Effector memory CD4-positive, alpha-beta T cell (primary cell): ENCODE measurements at places on chromosomes 1 and 21.

DNA sequence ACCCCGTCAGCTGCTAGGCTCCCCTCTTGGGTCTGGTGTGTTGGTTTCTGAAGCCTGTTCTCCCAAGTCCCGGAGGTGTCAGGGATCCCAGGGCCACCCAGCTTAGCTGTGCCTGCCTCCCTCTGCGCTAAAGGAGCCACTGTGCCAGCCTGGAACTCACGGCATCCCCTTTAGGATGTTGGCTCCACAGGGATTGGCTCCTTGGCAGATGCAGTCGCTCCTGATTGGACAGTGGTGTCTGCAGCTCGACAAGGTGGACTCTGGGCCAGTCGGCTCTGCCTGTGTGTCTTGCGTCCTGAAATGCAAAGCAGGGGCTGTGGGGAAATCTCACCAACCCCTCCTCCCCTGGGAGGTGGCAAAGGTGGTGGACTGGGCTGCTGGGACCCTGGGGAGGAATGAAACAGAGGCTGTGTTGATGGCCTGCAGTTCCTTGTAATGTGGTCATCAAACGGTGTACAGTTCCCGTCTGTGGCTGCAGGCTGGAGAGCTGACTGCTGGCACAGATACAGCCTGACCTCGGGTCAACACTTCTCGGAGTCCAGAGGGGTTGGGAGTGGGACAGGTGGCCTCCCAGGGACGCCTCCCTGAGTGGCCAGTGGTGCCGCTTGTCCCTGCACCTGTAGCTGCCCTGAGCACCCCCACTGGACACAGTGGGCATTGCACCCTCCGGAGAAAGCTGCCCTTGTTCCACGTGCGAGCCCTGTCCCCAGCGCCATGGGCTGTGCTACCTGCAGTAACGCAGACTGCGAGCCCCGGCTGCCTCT, 11.5 kb upstream of the KCNAB2 start:
- DNase-seq, result no peak

DNA sequence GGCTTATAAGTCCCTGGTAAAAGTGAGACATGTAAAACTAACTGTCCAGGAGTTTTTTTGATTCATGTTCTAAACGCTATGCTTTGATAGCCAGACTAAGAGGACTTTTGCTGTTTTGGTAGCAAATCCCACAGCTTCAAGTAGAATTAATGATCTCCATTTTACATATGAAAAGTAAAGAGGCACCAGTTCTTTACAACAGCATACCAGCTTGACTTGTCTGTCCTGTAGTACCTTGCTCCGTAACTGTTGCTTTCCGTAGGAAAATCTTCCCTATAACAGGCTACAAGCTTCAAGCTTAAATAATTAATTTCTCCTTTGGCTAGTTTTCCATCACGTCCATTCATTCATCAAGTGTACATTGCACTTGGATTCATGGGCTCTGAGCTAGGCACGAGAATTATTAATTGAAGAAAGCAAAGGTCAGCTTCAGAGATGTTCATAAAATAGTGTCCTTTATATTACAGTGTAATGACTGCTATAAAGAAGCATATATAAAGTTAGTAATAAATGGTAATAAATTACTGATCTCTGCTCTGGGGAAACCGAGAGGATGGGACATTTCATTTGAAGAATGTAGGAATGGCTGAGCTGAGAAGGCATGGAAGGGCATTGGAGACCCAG, 29.2 kb downstream of the B3GALT5 start:
- no peak for DNase-seq

DNA sequence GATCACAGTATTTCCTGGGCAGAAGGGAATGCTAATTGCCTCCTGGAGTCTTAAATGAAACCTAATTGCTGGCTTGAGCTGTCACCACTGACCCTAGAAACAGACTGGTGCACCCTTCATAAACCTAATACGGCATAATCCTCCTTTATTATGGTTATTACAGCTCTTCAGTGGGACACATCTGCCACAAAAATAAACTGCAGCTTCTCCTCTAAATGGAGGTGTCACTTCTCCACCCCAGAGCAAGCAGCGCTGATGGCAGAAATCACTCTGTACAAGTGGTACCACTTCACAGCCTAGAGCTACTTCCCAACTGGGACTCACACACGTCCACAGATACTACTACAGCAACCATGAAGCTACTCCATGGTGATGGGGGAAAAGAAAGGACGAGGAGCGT, 11.1 kb downstream of the PTPN14 start:
- no peak for DNase-seq

- DNase-seq, result no peak
These were observed 35.9 kb downstream of the FHAD1 start for GRCh38 chr1:15282810-15283474.

- no peak for DNase-seq
These were observed 79.0 kb downstream of the GALNT2 start for GRCh38 chr1:230145953-230146476.

DNA sequence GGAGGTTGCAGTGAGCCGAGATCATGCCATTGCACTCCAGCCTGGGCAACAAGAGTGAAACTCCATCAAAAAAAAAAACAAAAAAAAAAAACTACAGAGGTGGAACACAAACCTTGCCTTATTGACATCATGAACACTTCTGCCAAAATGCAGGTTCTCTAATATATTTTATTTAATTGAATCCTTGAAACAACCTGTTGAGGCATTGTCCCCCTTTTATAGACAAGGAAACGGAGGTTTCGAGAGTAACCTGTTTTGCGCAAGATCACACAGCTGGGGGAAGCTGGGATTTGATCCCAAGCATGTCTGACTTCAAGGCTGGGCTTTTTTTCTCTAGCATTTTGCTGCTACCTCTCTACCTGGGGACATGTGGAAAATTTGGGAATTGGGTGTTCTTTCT, 2.8 kb downstream of the SZRD1 start:
- DNase-seq, result no peak

DNA sequence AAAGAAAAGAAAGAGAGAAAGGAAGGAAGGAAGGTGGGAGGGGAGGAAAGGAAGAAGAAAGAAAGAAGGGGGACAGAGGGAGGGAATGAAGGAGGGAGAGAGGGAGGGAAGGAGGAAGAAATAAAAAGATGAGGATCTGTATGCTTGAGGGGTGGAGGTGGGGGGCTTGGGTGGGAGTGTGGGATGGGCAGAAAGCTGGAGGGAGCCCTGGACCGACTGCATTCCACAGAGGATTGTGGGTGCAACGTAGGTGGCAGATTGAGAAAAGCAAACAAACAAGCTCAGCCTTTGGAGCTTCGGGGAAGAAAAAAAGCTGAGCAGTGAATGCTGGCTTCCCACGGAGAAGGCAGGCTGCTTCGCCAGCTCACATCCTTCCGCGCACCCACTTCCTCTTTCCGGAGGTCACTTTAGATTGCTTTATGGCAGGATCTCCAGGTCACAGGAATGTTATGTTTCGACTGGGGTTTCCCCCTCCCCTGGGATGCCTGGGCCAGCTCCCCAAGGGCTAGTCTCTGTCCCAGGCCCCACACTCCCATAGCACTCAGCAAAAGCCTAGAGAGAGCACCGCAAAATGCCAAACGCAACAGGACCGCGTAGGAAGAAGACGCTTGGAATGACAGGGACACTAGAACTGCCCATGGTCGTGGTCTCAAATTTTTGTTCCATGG, 20.7 kb upstream of the LGALS8 start:
- DNase-seq, result no peak

- no peak for DNase-seq
These were observed 8.7 kb upstream of the TTF2 start for GRCh38 chr1:117051224-117052064.

GRCh38 chr1:186418503-186418902, 42.4 kb downstream of the PDC start:
- no peak for DNase-seq

DNA sequence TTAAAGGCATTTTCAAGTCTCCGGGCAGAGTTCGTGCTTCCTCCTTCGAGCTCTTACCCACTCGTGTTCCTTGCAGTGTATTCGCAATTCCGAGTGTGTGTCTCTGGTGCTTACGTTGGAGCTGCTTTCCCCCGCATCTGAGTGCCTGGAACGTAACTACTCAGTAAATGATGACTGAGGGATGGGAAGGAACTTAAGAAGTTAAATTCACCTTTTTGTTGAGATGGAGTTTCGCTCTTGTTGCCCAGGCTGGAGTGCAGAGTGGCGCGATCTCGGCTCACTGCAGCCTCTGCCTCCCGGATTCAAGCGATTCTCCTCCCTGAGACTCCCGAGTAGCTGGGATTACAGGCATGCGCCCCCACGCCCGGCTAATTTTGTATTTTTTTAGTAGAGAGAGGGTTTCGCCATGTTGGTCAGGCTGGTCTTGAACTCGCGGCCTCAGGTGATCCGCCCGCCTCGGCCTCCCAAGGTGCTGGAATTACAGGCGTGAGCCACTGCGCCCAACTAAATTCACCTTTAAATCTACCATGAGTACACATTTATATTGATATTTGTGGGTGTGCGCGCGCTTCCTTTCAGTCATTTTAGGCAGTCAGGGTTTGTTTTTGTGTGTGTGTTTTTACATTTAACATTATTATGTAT, 837 bp downstream of the NDUFS5 start:
- no peak for DNase-seq

GRCh38 chr1:212981025-212981495, 30.7 kb downstream of the VASH2 start:
- no peak for DNase-seq

- no peak for DNase-seq
These were observed 288.7 kb downstream of the NUF2 start for GRCh38 chr1:163610486-163610885.

- no peak for DNase-seq
These were observed 167.2 kb downstream of the RUNX1 start for GRCh38 chr21:34881839-34882371.

- DNase-seq, result no peak
These were observed 4.6 kb downstream of the DMRTA2 start for GRCh38 chr1:50418600-50419109.

GRCh38 chr1:183403498-183403897, 14.7 kb downstream of the NMNAT2 start:
- no peak for DNase-seq

- DNase-seq, result no peak
These were observed 108.6 kb downstream of the ZBTB18 start for GRCh38 chr1:244159646-244160045.

GRCh38 chr1:192626366-192627179, 9.4 kb upstream of the RGS13 start:
- no peak for DNase-seq

- DNase-seq, result no peak
These were observed 9.3 kb downstream of the SPRR2G start for GRCh38 chr1:153141377-153141776.

DNA sequence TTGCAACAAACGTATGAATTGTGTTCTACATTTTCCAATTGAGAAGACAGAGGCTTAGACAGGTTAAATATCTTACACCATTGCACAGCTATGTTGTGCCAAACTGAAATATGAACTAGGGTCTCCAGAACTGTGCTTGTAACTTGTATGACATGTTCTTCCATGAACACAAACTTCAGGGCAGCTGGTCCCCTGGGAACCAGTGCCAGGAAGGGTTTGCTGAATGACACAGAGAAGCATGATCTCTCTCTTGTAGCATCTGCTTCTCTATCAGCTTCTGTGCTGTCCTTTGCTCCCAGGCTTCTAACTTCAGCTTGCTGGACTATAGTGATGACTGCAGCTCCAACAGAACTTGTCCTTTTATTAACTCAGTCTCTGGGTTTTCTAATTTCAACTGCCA, 385.5 kb downstream of the SIPA1L2 start:
- DNase-seq, result no peak

DNA sequence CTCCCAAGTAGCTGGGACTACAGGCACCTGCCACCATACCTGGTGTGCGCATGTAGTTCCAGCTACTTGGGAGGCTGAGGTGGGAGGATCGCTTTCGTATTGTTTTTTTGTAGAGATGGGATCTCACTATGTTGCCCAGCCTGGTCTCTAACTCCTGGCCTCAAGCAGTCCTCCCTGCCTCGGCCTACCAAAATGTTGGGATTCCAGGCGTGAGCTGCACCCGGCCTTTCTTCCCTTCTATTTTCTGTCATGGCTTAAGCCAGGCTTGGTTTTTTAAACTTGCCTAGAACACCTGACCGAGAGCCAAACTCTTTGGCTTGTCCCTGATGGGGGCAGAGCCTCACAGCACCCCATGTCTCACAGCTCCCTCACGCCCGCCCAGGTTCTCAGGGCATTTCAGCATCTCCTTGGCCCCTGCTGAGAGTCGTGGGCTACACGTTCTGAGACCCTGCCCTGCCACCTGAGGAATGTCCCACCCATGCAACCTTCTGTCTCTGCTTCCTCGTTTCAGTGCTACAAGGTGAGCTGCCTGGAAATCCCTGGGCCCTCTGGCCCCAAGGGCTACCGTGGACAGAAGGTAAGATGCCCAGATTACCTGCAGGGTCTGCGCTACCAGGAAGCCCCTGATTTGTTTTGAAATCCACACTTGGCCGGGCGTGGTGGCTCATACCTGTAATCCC, 15.7 kb downstream of the COL6A2 start:
- DNase-seq, result no peak

DNA sequence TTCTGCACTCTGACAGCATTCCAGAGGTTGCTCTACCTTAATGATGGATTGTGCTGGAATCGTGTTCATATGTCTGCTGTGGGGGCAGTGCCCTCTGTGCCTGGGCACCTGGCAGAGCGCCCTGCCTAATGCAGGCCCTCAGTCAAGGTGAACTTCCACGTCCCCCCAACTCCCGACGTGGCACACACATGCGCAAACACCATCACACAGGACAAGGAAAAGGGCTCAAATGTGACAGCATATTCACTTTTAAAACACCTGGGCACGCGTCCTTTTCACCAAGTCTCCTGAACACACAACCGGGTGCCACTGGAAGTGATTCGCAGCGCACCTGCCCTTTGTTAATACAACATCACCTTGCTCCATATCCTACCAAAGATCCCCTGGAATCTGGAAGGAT, 11.7 kb downstream of the TPRG1L start:
- no peak for DNase-seq

DNA sequence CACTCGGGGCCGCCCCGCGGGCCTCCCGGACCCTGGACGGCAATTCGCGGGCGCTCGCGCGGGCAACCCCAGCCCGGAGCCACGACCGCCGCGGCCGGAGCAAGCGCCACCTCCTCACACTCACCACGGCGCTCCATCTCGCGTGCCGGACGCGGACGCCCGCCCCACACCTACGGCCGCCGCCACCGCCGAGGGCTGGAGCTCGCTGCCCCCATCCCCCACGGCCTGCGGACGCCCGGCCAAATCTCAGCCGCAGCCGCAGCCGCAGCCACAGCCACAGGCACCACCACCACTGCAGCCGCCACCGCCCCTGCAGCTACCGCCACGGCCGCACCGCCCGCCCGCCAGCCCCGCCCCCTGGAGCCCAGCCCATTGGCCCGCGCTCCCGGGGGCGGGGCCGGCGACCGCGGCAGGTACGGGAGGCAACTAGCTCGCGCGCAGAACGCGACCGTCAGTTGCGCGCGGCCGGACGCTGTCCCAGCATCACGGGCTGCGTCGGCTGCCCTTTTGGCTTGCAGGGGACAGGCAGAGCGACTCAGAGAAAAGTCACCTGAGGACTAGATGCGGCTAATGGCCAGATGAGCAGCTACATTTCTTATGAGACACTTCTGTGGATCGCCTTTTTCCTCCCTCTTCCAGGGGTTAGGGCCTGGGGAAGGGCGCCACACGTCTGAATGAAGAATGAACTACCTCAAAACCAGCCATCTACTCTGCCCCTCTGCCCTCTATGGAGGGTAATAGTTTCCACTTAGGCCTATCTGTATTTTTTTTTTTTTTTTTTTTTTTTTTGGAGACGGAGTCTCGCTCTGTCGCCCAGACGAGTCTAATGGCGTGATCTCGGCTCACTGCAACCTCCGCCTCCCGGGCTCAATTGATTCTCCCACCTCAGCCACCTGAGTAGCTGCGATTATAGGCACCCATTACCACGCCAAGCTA, at the start of gene ARHGAP29:
Gene ARHGAP29 (minus strand): TSS at position 294 of the 936 bp plus-strand sequence. CDS start 5,973 bp downstream, outside the sequence.
- DNase-seq, result no peak

- no peak for DNase-seq
These were observed 156.5 kb downstream of the SLC45A1 start for GRCh38 chr1:8474369-8474768.

- no peak for DNase-seq
These were observed 8.8 kb downstream of the IFNGR2 start for GRCh38 chr21:33411949-33412430.
